ENCODE measurements at places on chromosomes 3 and 15. TPM values are rescaled to one million over a fixed set of nuclear protein-coding genes. Genes with fewer than 3 reads are reported as not detected.

HYKK gene
- 7.2 TPM for polyA plus RNA-seq

- DNase-seq: no peak
Measured at GRCh38 chr3:86208772-86209171, 782.2 kb downstream of the VGLL3 start.

CCRL2 gene
- 0.91 TPM for polyA plus RNA-seq

SLC7A14 gene
- polyA plus RNA-seq: 1.4 TPM

- no peak for DNase-seq
Measured at GRCh38 chr3:73557986-73558726, 66.6 kb downstream of the PDZRN3 start.

DNA sequence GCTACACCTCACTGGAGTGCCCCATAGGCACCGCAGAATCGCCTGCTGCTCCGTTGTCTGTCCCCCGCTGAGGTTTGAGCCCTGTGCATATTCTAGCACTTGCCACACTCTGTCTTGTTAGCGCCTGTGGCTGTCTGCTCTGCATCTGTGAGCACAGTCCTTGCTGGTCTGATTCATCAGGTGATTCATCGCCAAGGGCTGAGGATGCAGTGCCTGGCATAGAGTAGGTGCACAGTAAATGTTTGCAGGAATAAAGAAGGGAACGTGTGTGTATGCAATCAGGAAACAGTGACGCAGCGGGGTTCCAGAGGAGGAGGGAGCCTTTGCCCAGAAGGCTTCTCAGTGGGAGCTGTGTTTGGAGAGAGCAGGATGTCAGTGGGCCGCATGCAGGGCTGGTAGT lies 124.0 kb upstream of the PLXNA1 start:
- DNase-seq: no peak

ERICH6 gene
- polyA plus RNA-seq: 0.59 TPM

Measured in renal cortex interstitium (tissue), 15 donors.